ENCODE measurements at places on chromosomes 12 and 14.

DNA sequence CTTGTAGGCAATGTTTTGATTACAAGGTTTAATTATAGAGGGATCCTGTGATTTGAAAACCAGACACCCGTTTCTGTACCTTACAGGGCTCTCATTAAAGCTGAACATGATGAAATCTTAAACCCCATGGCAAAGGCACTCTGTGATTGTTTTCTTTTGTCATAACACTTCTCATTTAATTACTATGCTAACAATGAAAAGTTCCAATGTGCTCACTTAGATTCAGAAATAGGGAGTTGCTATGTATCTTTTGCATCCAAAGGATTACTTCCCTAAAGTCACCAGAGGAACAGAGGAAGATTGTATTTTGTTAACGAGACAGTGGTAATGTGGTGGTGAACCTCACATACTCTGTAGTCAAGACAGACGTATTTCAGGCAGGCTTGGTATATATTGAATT, 81.5 kb upstream of the MYF6 start:
- no peak for DNase-seq

GRCh38 chr14:50451854-50452253, 55.2 kb upstream of the CDKL1 start:
- DNase-seq, result no peak

GRCh38 chr12:107418981-107419380, 266.6 kb upstream of the PWP1 start:
- no peak for DNase-seq

GRCh38 chr14:55103971-55104954, 24.8 kb upstream of the LGALS3 start:
- peak; percentile 69 for DNase-seq

- DNase-seq, result no peak
These were observed 8.0 kb downstream of the CACNB3 start for GRCh38 chr12:48826209-48826855.

DNA sequence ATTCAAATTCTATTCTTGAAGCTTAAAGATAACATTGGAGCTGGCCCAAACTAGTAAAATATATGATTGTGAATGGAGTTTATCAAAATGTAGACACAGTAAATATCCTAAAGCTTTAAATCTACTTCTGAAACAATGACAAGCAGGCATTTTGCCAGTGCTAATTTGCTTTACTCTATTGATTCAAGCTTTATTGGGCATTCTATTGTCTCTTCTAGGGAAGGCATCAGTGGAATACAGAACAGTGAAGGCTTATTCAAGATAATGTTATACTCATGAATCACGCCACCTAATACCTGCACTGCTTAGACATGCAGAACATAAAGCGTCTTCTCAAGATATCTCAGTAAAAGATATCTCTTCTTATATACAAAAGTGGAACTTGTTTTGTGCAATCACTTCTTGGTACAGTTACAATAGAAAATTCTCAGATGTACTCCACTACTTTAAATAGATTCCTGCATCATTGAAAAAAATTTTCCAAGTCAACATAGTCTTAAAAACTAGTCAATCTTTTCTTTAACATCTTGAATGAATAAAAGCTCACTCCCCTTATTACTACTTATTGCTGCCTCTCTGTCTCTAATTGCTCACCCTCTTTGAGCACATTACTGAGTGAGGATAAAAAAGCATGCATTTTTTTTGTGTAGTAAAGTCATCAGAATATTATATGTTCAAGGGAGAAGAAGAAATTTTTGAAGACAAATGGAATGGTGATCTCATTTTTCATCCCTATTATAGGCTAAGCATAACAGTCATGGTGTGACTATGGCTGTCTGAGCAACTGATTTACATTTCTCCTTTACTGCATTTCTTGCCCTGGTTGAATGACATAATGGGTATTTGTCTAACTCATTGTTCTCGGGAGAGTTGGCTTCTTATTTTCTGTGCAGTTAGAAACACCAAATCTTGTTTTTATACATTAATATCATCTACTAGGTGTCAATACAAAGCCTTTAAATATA, 98.0 kb upstream of the E2F7 start:
- DNase-seq, result no peak

DNA sequence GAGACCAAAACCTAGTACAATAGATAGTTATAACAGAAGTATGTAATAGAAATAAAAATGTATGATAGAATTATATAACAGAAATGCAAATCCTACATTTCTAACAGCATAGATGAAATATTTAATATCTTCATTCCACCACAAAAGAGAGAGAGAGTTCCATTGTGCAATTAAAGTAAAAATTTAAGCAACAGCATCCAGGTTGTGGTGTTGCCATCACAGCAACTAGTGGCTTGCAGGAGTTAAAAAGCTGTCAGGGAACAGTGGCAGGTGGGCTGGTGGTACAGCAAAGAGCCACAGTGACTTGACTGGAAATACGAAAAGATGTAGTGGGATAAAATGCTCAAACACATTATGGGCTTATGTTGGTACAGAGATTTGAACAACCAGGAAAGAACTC, 57.1 kb upstream of the MDM1 start:
- DNase-seq, result no peak

DNA sequence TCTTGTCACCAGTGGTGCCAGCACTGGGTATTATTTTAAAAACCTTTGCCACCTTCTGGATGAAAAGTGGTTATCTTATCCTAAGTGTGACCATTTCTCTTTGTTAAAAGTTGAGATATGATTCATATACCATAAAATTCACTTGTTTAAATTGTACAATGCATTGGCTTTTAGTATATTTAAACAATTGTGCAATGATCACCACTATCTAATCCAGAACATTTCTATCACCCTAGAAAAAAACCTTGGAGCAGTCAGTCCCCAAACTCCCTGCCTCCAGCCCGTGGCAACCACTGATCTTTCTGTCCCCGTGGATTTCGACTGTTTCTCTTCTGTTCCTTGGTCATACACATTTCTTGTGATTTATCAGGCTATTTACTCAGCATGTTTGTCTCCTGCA, 28.3 kb downstream of the SH2B3 start:
- no peak for DNase-seq

- DNase-seq, result peak; percentile 35
These were observed 71.0 kb upstream of the CPM start for GRCh38 chr12:69003991-69004390.

DNA sequence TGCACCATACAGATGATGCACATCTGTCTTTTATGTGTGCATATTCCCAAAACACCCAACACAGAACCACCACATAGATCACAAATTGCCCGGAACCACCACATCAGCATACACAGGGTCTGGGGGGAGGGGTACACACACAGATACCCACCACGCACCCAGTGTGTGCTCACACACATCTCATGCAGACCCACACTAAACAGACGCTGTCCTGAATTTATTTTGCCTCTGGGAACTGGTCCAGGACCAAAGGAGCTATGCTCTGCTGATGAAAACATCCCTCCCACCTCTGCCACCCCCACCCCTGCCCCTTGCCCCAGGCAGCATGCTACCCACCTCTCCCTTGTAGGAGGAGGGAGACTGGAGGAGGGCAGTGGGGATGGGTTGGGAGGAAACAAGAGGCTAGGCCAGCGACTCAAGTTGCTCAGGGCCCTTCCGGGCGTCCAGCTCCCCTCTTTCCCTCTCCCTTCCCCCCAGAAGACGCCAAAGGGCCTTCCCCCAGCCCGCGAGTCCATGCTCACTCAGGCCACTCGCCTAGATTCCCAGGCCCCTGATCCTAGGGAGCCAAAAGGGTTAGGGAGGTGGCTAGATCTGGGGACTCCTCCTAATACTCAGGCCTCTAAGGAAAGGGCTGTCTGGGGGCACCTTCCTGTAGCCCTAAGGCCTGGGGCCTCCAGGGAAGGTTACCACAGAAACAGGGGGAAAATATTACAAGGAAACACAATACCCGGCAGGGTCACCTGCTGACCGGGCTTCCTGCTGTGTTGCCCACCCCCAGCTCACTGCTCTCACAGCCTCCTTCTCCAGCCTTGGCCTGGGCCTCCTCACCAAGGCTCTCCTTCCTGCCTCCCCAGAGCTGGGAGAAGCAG, 3.1 kb downstream of the HDAC7 start:
- DNase-seq, result no peak

- DNase-seq, result no peak
These were observed 40.9 kb downstream of the FGD4 start for GRCh38 chr12:32440120-32440865.

DNA sequence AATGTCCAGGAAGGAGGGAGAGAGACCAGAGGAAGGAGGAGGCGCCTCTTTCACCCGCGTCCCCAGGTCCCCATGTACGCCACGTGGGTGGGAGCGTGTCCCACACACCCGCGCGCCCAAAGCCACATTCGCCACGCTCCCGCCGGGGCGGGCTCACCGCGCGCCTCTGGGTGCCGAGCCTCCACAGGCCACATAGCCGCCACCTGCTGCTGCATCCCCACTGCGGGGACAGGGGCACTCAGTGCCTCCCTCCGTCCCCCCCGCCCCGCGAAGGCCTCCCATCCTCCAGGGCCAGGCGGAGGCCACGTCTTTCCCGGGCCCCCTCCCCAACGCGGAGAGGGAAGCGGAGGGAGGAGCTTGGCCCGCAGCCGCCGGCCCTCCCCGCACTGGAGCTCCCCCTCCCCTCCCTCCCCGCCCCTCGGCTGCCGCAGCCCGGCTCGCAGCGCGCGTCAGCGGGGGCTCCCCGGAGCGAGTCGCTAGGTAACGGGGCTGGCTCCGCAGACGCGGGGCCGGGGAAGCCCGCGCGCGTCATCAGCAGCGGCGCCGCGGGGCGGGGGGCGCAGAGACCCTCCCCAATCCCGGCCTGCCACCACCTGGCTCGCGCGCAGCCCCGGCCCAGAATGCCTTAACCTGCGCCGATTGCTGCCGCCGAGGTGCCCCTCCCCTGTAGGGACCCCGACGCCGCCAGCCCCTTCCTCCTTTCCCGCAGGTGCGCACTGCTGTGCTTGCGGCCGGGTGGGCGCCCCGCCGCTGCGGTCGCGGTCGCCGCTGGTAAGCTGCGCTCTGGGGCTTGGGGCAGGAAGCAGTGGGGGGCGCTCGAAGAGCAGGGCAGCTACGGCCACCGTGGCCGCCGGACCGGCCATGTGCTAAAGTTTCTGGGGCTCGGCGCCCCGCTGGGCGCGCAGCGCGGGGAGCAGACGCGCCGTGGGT, 536 bp upstream of the TUNAR start:
- no peak for DNase-seq

DNA sequence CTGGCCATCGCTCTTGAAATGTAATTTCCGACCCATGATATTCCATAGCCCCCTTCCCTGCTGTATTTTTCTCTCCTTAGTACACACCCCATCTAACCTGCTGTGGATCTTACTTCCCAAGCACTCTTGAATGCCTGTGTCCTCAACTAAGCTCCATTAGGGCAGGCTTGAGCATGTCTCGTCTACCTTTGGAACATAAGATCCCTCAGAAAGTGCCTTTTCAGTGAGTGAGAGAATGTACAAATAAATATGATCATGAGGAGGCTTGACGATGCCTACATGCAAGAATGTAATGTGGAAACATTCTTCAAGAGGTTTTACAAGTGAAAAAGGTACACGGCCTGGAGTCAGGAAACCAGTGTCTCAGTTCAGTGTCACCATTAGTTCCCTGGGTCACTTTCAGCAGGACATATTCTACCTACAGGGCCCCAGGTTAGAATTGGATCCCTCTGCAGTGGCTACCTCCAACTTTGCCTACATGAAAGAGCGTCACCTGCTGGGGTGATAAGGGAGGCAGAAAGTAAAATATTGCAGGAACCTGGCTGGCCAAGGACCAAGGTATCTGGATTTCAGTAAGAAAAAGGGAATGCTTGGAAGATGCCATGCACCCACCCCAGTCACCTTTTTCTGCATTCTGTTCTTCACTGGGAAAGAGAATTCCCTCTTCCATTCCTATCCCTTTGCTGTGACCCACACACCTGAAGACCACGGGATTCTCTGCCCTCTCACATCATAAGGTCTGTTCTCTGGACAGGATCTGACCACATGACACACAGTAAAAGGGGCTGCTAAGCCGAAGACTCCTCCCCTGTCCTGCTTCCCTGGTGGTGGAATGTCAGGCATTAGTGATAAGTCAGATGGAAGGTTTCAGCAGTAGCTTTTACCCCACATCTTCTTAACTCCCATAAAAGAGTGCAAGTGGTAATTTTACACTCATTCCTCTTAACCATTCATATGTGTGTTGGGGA, 24.6 kb upstream of the SERPINA1 start:
- peak; percentile 14 for DNase-seq

DNA sequence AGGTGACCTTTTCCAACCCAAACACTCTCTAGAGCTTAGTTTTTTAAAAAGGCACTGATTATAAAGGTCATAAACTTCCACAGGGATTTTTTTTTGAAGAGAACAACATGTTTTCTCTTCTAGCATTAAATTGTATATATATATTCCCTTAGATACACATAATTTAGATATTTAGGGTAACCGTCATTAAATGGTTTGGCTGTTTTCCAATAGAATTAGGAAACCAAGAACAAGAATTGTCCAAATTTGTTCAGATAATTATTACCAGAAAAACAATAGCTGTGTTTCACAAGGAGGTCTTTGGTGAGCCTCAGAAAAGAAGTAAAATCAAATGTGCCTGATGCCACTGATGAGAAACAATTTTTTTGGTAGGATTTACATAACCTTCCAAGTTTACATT, 26.9 kb downstream of the LMO3 start:
- no peak for DNase-seq

DNA sequence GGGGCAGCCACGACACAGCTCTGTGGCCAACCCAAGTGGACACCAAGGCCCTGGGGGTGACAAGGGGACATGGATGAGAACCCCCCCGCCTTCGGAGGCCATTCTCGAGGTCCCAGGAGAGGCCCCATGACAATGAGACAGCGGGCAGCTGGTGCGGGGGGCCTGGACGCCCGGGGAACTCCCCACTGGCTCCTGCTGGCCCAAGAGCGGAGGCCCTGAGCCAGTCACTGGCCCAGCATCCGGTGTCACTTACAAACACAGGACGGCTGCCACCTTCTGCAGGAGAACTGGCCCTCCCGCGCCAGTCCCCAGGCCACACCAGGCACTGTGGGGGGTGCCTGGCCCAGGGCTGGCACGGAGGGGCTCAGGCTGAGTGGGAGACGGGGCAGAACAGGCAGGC, 51.4 kb downstream of the NCOR2 start:
- no peak for DNase-seq

GRCh38 chr14:48390346-48390745, 714.9 kb upstream of the MDGA2 start:
- DNase-seq, result no peak

GRCh38 chr14:96046630-96047029, 7.5 kb downstream of the C14orf132 start:
- DNase-seq, result no peak

DNA sequence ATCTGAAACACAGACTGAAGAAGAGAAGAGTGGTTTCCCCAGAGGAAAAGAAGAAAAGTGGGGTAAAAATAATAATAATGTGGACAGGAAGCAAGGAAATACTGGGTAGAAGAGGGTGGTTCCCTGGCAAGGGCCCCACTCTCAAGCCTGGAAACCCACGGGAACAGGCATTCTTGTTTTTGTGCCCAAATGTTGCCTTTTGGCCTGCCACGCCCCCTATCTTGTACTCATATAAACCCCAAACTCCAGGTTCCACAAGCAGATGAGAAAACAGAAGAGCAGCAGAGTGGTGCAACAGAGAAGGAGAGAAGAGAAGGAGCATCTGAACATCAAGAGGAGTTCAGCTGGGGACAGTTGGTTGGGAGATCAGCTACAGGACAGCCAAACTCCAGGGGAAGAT, 51.2 kb downstream of the NDUFA12 start:
- DNase-seq, result no peak
